ENCODE measurements at places on chromosomes 5 and 9.
A peak's percentile ranks its signal among the peaks of the same experiment; 100 is the strongest.

DNA sequence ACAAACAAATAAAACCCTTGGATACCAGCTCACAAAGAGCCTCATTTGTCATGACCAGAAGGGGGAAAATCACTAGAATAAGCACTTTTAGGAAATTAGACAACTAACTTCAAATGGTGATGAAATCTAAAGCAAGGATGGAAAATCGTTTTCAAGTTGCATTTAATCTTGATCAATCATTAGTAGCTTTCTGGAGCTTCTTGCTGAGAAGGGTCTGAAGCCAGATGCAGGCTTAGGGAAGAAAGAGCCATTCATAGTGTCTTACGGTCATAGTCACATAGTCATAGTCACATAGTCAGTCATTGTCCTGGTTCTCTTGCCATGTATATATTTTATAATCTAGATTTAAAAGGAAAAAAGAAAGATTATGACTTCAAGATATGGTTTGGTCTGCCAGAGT lies 610.5 kb downstream of the ACTL7B start:
- no peak for DNase-seq

- no peak for DNase-seq
Measured at GRCh38 chr5:54626407-54626806, 108.8 kb downstream of the SNX18 start.

- no peak for DNase-seq
Measured at GRCh38 chr5:97541864-97542263, 358.8 kb upstream of the RIOK2 start.

- no peak for DNase-seq
Measured at GRCh38 chr5:74866596-74867162, 492 bp upstream of the FAM169A start.

DNA sequence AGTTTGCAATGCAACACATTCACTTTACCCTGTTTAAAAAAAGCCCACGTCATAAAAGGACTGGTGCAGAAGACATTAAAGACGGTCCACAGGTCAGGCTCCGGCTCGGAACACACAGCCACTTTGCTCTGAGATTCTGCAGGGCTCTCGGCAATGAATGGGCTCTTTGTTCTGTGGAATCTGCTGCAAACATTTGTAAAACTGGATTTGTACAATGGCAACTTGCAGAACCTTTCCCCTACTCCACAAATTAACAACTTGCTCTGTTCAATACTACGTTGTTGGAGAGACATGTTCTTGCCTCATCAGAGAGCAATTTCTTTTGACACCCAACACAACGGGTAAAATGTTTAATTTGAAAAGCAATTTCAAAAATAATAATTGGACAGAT lies 13.0 kb upstream of the NR5A1 start:
- no peak for DNase-seq

- DNase-seq: no peak
Measured at GRCh38 chr5:142319560-142320429, 5.0 kb downstream of the SPRY4 start.

DNA sequence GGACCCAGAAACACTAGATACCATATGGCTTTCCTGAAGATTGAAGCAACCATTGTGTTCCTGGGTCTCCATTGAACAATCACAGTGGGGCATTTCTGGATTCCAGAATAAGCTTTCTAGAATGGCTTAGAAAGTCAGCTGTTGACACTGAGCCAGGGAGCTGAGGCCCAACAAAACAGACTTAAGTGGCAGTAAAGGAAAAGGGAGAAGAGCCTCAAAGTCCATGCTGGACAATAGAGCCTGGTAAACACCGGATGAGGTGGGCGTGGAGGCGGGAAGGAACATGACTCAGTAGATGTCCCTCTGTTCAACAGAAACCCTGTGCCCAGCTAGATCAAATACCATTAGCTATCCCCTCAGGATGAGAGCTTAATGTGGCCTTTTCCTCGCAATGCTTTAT lies 14.8 kb downstream of the SPARC start:
- no peak for DNase-seq

GRCh38 chr5:154276973-154277331 lies 86.4 kb downstream of the GALNT10 start:
- no peak for DNase-seq

- DNase-seq: no peak
Measured at GRCh38 chr5:88672644-88673252, 210.2 kb downstream of the MEF2C start.

- DNase-seq: peak; percentile 90
Measured at GRCh38 chr5:151447174-151448037, at the start of gene SLC36A1. SLC36A1 (plus strand) TSS chr5:151447603; CDS start chr5:151458793, 11,190 bp downstream.

DNA sequence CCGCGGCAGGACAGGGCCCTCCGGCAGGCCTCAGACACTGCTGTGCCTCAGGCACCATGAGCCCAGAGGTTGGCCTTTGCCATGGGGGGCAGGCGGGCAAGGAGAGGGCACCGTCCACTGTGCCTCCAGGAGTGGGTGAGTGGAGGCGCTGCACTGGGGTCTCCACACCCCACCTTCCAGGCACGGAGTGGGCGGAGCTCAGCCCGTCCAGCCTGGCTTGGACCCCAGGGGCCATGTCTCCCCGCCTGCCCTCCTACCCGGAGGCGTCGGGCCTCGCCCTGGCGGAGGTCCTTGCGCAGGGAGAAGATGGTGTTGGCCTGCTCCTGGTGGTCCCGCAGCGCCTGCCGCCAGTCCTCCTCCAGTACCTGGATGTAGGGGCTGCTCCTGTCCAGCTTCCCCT lies 3.4 kb downstream of the CARD9 start:
- no peak for DNase-seq

GRCh38 chr9:91642771-91643170 lies 219.1 kb upstream of the NFIL3 start:
- no peak for DNase-seq

DNA sequence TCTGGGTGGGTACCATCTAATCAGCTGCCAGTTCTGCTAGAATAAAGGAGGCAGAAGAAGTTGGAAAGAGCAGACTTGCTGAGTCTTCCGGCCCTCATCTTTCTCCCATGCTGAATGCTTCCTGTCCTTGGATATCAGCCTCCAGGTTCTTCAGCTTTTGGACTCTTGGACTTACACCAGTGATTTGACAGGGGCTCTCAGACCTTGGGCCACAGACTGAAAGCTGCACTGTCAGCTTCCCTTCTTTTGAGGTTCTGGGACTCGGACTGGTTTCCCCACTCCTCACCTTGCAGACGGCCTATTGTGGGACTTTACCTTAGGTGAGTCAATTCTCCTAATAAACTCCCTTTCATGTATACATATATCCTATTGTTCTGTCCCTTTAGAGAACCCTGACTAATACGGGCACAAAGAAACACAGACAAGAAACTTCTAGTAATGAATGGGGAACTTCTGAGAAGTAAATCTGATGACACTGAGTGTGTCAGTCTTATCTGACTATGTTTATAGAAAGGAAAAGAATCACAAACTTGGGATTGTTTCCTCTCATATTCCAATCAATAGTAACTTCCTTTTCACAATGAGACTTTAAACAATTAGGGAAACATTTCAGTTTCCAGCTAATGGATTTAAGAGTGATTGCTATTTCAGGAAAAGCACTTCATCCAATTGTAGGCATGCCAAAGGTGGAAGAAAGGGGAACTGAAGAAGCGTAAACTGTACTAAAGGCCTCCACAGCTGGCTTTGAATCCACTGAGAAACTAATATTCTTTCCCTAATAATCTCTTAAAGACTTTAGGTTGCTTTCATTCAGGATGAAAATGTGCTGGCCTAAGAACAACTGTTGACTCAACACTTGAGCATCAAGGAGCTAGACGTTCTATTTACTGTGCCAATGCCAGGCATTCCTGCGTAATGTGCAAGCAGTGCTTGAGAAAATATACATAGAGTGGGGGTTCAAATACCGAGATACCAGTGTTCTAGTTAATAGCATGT lies 127.9 kb upstream of the PTGER4 start:
- no peak for DNase-seq

GRCh38 chr9:113238859-113239232 lies 17.5 kb downstream of the SLC31A1 start:
- no peak for DNase-seq

DNA sequence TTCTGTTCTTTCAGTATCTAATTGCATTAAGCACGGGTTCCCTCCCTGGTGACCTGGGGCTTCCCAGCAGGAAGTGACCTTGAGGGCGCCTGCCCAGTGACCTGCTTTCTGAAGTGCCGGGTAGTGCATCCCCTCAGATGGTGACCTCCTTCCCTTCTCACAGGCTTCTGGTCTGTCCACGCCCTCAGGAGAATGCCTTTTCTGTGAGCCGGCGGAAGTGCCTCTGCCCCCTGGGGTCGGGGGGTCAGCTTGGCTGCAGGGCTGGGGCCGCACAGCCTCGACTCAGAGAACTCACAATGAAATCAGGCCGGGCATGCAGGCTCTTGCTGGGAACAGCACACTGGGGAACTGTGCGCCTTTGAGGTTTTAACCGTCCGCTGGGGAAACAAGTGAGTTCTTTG lies 124.5 kb upstream of the PHYKPL start:
- DNase-seq: no peak

GRCh38 chr5:178141550-178141949 lies 10.7 kb downstream of the RMND5B start:
- DNase-seq: no peak

GRCh38 chr5:150108711-150109514 lies 22.6 kb upstream of the CSF1R start:
- DNase-seq: no peak

DNA sequence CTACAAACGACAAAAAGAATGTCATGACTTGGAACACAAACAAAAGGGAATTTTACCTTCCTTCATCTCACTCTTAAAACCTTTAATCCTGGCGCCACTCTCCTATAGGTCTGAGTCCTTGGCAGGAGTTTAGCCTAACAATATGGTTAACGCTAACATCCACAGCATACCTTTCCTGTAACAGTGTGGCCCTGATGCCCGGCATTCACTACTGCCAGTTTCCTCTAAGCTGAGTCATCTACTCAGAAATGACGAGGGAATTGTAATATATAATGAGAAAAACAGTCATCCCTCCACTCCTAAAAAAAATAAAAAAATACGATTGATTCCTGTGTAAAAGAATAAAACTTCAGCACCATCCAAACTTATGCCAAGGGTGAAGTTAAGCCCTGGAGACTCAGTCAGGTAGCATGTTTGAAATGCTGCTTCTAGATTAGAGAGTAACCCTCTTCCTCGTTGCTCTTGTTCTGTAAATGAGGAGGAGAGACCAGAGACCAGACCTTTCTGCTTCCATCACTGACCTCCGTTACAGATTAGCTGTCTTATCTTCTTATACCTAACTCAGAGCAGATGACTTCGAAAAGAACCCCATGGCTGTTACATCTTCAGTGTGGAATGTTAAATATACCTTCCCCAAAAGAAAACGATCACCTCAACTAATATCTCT lies 37.4 kb downstream of the CCDC125 start:
- no peak for DNase-seq

GRCh38 chr9:95809686-95810085 lies 65.8 kb upstream of the ERCC6L2 start:
- no peak for DNase-seq

DNA sequence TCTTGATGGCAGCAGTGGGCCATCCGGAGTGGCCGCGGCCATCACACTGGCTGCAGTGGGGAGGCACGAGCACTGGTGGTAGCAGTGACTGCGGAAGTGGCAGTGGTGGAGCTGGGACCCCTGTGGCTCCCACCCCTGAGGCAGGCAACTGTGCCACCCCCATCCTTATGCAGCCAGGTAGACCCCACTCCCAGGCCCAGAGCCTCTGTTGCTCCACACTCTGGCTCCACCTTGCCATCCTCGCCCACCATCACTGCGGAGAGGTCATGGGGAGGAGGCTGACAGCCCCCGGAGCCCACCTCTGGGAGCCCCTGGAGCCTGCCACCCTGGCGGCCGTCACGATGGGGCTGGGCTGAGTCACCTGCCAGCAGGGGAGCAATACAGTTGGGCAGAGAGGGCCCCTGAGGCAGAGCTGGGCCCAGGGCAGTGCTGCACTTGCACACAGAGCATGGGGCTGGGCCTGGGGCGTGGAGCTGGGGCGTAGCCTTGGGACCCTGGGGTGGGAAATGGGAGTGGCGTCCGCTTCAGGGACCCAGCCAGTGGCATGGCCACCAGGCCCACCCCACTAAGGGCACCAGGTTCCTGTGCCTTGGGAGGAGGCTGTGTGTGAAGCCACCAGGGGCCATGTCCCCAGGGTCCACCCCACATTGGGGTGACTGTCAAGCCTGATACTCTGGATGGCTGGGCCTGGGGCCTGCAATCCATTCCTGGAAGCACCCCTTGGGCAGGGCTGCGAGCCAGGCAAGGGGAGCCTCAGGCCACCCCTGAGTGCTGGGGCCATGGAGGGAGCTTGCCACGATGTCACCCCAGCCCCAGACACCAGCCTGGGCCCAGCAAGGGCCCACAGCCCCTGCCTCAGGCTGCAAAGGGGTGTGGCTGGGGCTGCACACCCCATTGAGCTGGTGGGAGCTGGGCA lies 7.7 kb downstream of the AMBP start:
- no peak for DNase-seq

GRCh38 chr9:84189904-84190303 lies 150.7 kb downstream of the SLC28A3 start:
- DNase-seq: no peak

- DNase-seq: no peak
Measured at GRCh38 chr5:101904736-101905135, 391.3 kb downstream of the SLCO4C1 start.

DNA sequence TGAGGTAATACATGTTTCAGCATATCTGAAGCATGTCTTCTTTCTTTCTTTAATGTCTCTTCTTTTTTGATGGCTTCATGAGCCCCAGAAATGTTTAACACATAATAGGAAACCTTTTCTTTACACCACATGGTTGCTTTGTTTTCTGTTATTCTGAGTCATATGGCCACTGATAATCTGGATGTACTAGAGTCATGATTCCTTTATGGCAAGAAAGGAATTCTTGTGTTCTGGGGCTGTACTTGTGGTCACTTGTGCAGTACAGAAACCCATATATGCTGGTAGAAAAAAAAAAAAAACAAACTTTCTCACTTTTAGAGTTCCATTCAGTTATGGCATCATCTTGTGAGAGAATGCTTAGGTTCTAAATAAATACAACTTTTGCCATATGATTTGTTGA lies 1669.3 kb upstream of the CDH9 start:
- DNase-seq: no peak

- no peak for DNase-seq
Measured at GRCh38 chr5:133142782-133143181, 91.0 kb downstream of the HSPA4 start.

GRCh38 chr5:170070556-170071412 lies 34.9 kb upstream of the FOXI1 start:
- no peak for DNase-seq

DNA sequence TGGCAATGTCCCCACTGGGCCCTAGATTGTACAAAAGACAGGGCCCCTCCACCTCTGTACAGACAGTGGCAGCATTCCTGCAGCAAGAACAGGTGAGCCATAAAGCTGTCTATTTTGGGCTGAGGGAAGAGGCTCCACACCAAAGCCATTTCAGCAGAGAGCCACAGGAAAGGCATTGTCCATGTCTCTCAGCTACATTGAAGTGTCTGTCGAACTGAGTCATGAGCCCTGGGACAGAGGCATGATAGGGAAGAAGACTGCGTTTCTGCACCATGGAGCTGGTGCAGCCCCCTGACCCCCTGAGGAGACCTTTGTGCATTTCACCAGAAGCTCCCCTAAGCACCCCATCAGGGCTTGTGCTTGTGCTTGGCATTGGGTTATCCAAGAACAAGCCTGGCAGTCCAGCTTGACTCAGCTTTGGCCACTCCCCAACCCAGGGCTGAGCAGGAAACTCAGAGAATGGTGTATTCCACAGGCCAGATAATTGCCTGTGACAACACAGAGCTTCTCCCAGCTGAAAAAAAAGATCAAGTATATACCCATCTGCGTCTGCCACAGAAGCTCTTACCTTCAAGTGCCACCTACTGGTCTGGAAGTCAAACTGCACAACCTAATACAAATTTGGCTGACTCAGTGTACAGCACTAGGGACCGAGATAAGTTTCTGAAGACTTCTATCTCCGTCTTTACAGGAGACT lies 5.9 kb upstream of the FRMD3 start:
- DNase-seq: no peak

- DNase-seq: no peak
Measured at GRCh38 chr9:14313378-14313940, 482 bp downstream of the NFIB start.
